ENCODE measurements at places on chromosomes 1 and 21.

GRCh38 chr1:95475686-95476457 is 241.9 kb downstream of the RWDD3 start:
- no peak for DNase-seq

GRCh38 chr1:50091068-50091467 is 17.7 kb upstream of the ELAVL4 start:
- no peak for DNase-seq

GRCh38 chr1:225408249-225408648 is 19.6 kb downstream of the LBR start:
- DNase-seq = no peak

DNA sequence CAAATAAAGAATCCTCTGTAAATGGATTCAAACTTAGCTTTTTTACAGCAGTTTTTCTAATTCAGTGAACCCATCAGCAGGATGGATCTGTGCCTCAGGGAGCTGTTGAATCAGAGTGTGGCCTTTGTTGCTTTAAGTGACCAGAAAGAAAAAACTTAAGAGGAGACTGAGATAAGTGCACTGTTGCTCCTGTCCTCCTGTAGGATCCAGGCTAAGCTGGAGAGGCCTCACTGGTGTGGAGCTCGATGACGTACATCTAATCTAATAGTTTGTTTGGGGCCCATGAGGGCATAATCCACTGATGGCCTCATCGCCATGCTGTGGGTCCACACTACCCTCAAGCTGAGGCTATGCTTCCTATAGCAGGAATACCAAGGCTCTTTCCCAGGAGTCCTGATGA is 10.6 kb downstream of the DIP2A start:
- DNase-seq = no peak

GRCh38 chr21:43027846-43028731 is 47.5 kb downstream of the CBS start:
- no peak for DNase-seq

DNA sequence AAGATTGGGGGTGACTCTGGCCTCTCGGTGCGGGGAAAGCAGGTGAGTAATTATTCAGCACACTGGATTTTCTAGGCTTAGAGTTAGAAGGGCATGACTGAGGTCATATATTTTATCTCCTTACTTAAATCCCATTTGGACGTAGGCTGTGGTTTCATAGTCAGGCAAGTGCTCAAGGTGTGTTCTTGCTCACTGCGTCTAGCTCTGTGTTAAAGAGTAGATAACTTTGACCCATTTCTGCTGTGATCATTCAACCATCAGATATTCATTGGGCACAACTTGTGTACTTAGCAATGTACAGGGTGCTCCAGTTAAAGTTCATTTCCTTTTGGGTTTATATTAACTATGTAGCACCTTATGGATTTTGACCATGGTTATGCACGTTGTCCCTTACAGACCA is 14.6 kb downstream of the PFKFB2 start:
- no peak for DNase-seq

GRCh38 chr1:182845379-182845778 is 6.2 kb downstream of the DHX9 start:
- no peak for DNase-seq

- no peak for DNase-seq
Observed at GRCh38 chr1:211328866-211329475, 2.3 kb downstream of the TRAF5 start.

GRCh38 chr1:150550222-150551050 is 1.2 kb downstream of the ADAMTSL4 start:
- no peak for DNase-seq

GRCh38 chr1:46996659-46997281 is 26.7 kb upstream of the CYP4X1 start:
- DNase-seq = no peak

DNA sequence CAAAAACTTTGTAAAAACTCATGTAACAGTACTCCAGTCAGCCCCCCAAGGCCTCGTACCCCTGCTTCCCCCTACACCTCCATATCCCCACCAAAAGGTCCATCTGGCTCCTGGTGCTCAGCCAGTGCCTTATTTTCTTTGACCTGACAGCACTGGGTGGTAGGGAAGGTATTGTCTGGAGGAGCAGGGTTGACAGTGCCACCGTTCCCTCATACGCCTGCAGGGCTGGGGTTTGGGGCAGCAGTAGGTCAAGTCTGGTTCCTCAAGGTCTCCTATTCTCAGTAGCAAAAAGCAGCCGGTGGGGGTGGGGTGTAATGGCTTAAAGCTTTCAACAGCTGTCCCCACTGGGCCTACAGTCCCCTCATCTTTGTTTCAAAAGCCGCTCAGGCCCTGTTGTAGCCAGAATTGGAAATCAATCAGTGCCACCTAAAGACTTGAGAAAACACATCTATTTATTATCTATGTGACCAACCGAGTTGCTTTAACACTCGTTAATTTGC is 25.3 kb upstream of the TTF2 start:
- DNase-seq = no peak

- DNase-seq = no peak
Observed at GRCh38 chr1:43329995-43330751, 7.4 kb upstream of the MPL start.

DNA sequence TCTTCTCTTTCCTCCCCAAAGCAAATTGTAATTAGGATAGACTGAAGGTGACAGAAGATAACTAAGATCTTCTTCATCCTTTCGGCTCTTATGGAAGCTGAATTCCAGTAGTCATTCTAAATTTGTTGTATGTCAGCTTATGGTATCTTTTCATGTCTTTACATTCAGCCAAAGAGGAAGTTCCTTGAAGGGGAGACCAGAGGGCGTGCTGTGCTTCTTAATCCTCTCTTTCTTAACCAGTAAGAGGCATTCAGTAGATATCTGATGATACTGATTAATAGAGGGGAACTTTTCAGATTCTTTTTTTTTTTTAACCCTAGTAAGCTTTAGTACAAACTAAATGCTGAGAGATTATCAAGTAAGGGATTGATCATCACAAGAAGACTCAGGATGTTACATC is 102.3 kb downstream of the OSBPL9 start:
- peak; percentile 4 for DNase-seq

- DNase-seq = peak; percentile 76
Observed at GRCh38 chr1:10510520-10511493, 36.1 kb downstream of the PEX14 start.

DNA sequence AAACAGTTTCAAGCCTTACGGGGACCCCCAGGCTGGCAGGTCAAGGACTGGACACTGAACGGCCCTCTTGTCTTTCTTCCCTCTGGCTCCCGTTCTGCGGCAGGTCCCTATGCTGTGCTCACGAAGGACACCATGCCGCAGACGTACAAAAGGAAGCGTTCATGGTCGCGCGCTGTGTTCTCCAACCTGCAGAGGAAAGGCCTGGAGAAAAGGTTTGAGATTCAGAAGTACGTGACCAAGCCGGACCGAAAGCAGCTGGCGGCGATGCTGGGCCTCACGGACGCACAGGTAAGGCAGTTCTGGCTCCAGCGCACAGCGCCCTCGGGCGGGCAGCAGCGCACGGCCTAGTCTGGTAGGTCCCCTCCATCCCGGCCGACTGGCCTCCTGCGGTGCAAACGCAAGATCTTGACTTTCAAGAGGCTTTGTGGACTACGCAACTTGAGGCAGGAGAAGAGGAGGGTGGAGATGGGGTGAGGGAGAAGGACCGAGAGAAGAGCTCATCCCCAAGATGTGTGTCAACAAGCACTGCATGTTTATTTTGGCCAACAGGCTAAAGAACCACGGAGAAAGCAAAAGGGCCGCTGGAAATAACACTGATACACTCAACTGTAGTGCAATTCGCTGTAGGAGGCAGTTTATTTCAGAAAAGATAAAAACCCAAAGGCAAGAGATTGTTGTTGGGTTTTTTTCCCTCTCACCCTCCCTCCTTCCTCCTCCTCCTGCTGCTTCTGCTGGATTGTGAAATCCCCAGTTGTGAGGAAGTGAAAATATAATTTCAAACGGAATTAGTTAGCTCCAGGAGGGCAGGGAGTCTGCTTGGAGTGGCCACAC is 3.0 kb downstream of the HLX start:
- peak; percentile 74 for DNase-seq

DNA sequence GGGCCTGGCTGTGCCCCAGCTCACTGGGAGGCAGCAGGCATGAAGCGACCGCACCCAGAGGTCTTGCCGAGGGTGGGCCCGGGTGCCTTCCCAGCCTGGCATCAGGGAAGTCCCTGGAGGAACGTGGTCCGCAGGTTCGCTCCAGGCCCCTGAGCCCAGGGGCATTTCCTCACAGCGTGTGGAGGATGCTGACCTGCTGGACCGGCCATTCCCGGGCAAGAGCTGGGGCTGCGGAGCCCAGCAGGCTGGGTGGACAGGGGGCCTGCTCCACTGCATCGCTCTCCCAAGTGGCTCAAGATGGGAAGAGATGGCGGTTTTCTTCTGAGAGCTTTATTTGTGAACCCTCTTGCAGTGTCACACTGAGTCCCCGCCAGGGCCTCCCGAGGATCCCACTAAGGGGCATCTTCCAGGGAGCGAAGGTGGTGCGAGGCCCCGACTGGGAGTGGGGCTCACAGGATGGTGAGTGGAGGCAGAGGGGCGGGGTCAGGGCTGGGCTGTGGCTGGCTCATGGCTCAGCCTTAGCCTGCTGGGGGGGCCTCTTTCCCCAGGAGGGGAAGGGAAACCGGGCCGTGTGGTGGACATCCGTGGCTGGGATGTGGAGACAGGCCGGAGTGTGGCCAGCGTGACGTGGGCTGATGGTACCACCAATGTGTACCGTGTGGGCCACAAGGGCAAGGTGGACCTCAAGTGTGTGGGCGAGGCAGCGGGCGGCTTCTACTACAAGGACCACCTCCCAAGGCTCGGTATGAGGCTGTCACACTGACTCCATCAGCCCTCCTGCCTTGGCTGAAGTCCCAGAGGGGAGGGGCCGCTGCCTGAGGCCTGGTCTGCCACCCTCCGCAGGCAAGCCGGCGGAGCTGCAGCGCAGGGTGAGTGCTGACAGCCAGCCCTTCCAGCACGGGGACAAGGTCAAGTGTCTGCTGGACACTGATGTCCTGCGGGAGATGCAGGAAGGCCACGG is 7.2 kb upstream of the MMP23B start:
- DNase-seq = no peak

- DNase-seq = no peak
Observed at GRCh38 chr1:89918794-89919155, 76.1 kb upstream of the ZNF326 start.

DNA sequence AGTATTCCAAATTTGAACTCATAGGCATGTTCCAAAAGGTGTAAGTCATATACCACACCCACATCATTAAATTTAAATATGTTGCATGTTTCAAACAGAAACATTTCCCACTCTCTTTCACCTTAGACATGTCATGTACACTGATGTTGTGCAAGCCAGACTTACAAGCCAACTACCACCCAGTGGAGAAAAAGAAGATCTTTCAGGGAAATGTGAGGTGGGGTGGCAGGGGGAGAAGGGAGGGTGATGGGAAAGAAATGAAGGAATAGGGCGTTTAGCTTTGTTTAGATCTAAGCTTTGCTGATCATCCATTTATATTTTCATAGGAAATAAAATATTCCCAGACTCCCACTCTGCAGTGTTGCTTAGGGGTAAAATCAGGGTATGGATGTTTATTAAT is 1.6 kb downstream of the NEGR1 start:
- DNase-seq = no peak

- DNase-seq = no peak
Observed at GRCh38 chr1:226274138-226274537, 34.8 kb downstream of the LIN9 start.

GRCh38 chr1:202214089-202214843 is 20.7 kb downstream of the LGR6 start:
- DNase-seq = no peak

GRCh38 chr1:86504137-86504479 is 35.4 kb downstream of the CLCA1 start:
- no peak for DNase-seq

DNA sequence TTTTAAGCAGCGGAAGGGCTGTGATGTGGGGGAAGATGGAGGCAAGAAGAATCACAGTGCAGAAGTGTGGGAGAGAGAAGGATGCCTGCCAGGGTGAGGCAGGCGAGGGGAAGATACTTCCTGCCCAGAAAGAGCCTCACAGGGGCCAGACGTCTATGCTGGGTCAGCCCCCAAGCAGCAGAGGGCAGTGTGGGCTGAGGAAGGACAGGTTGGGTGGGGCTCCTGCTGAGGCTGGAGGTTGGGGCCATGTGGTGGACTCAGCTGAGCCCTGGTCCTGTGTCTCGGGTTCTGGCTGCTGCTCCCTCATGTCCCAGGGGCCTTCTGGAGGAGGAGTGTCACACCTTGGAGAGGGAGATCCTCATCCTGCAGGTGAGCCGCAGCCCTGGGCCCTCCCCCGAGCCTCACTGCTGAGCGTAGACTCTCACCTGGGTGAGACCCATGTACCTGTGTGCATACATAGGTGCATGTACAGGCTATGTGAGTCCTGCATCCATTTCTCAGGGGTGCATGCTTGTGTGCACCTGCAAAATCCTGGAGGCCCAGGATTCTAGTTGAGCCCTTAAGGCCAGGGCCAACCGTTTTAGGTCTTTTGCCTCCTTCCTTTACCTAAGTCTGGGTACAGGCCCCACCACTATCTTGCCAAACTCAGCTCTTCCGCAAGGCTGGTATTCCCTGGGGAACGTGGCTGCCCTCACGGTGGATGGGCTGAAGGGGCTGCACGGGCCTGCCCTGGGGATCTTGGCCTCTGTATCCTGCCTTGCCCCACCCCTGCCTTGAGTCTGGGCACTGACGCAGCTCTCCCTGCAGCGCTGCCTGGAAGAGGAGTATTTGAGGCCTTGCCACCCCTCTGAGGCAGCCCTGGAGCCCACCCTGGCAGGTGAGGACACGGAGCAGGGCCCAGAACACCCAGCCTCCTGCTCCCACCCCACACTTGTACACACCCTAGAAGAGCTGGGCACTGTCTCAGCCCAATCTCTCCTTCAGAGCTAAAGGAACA is 3.7 kb downstream of the CCDC24 start:
- no peak for DNase-seq

- no peak for DNase-seq
Observed at GRCh38 chr1:213622365-213623063, 365.3 kb upstream of the PROX1 start.

DNA sequence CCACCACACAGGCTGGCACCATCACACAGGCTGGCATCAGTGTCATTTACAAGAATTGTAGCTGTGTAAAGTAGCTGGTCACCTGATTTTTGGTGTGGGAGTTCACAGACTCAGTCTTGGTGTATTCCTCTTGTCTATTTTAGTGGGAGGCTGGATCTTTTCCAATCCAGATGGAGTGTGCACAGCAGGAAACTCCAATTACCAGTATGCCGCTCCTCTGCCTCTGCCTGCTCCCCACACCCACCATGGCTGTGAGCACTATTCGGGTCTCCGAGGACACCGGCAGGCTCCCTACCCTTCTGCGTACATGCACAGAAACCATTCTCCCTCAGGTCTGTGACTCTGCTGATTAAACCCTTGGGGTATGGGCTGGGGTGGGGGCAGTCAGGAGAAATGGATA is 24.2 kb downstream of the TBX19 start:
- no peak for DNase-seq

GRCh38 chr1:156180471-156180870 is 13.4 kb upstream of the SLC25A44 start:
- no peak for DNase-seq
